ENCODE measurements at places on chromosomes 3 and 15.

DNA sequence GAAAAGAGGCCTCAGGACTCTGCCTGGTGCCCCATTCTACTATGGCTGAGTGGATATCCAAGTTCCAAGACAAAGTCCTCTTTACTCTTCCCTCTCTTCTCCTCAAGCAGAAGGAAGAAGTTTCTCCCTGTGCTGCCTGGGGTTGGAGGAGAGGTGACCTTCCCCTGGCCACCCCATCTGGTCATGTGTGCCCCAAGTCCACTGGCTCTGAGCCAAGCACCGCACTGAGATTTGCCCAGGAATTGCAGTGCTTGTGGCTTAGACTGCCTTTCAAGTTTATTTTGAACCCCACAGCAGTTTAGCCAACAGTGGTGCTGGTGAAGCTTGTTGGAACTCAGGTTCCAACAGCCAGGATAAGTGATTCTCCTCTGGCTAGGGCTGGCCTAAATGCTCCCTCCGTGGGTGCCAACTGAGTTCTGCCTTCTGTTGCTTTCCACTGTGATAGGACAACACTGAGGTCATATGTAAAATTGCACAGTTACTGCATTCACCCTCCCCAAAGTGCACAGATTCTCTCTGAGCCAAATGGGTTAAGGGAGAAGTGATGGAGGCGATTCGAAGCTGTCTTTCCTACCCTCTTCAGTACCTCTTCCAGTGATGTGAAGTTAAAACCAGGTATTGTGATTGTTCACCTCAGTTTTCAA, 69.9 kb downstream of the TMCO5A start:
- no peak for DNase-seq

- no peak for DNase-seq
Measured at GRCh38 chr3:119239206-119239820, 1.4 kb downstream of the B4GALT4 start.

DNA sequence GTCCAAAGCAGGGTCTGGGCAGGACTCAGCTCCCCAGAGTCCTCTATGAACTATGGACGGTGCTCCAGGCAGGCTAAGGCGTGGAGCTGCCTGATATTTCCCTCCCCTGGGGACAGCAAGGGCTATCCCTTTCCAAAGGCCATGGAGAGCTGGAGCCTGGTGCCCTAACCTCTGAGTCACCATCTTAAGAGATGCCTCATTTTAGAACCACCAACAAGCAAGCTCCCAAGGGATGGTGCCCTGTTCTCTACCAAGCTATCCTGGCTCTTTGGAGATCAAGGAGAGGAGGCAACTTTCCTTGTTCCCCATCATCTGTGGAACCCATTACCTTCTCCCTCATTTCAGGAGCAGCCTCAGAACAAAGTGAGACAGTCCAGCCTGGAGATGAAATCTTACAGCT, 15.7 kb downstream of the STARD5 start:
- no peak for DNase-seq

DNA sequence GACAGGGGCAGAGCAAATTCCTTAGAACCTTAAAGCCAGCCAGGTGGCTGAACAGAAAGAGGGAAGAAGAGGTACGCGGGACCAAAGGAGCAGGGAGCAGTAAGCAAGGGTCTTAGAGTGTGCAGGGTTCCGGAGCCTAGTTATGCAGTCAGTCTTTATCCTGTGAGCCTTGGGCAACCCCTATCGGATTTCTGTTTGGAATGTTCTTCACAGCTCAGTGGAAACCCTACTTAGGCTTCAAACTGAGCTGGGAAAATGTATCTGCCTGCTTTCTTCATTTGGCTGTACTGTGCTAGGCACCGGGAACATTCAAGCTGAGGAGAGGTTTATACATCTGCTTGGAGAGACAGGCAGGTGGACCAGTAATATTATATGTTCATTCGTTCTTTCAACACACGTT, 37.1 kb downstream of the PSMD6 start:
- DNase-seq: no peak

GRCh38 chr15:100097342-100098127, 244.2 kb downstream of the ADAMTS17 start:
- DNase-seq: peak; percentile 43

DNA sequence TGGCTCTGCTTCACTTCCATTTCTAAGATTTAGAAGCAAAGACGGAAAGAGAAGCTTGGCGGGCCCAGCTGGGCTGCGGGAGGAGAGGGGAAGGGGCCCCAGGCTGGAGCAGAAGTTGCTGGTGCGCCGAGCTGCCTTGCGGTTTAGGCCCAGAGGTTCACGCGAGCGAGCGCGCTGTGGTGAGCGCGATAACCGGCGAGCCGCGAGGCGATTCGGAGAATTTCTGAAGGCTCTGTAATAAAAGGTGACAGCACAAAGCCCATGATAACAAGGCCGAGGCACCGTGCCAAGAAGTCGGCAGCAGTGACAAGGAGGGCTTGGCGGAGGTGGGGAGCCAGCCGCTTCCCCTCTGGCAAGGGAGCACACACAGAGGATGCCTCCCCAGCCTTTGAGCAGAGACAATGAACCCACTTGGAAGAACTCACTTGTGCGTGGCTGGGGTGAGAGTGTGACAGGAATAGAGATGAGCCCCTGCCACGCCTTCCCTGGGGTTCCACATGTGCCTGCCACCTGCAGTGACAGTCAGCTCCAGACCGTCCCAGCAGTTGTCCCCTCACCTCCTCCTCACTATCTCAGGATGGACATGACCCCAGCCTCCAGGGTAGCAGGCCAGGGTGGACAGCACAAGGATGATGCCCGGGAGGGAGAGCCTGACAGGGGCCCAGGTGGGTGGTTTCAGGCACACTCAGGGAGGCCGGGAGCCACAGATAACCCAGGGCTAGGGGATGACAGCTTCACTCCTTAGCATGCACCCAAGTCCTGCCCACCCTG, 315.2 kb downstream of the UACA start:
- no peak for DNase-seq

DNA sequence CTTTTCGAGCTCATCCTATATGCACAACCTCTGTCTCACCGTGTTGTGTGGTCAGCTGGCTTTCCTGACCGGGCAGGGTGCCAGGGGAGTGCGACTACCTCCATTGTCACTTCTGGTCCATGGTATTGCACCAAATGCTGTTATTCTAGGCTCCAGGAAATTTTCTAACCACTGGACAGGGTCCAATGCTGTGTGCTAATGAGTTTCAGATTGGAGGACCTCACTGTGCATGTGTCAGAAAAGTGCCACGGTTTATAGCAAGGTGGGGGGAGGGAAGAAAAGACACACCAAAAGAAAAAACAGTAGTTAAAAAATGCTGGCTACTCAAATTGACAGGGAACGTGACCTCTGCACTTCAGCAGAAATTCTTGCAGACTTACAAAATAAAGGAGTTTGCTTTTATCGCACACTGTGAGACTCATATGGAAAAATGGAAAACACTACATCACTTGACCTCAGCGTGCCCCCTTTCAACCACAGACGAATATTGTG, 480.1 kb downstream of the FOXP1 start:
- DNase-seq: no peak

DNA sequence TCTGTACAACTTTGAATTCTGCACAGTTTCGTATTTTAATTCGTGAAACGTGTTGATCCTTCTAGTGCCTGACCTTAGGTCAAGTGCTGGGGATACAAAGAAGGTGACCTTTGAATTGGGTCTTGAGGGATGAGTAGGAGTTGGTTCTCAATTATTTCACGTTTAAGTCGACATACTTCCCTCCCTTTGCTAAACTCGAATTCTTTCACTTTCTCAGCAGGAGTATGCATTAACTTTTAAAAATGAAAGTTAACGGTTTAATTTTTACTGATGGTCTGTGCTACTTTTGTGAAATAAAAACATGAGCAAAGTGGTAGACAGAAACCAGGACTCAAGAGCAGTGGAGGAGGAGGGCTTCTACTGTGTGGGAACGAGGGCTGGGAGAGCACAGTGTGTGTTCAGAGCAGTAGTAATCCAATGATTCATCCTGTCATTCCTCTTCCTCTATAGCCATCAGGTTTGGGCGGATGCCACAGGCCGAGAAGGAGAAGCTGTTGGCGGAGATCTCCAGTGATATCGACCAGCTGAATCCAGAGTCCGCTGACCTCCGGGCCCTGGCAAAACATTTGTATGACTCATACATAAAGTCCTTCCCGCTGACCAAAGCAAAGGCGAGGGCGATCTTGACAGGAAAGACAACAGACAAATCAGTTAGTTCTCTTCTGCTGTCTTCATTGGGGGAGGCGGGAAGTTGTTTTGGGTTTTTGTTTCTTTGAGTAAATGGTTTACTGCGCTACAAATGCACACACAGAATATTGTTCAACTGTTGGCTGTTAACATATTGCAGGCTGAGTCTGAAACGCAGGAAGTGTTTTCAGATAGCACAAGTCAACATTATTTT, 78.6 kb upstream of the TSEN2 start:
- DNase-seq: no peak

- DNase-seq: no peak
Measured at GRCh38 chr15:69892351-69892750, 205.4 kb downstream of the TLE3 start.

DNA sequence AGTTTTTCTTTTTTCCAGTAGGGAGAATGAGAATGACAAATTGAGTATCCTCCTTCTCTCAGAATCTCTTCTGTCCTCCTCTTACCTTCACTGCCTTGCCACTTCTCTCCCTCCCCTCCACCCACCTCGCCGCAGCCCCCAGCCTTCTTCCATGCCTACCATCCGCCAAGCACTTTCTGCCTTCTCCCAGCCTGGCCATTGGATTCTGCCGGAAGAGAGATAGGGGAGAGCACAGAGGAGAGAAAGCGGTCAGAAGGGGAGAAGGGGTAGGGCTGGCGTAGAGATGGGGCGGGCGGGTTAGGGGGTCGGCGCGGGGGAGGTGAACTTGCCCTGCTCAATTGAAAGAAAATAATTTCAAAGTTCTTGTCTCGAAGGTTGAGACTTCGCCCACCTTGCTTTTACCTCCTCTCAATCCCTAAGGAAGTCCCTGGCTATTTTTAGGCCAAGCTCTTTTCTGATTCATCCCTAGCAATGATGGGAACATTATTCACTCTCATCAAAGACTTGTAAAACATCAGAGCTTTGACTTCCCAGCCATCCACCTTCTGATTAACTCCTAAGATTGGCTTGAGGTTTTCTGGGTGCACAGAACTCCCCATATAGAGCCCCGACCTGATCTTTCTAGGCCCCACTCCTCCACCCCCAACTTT, 811 bp downstream of the C3orf52 start:
- DNase-seq: no peak

DNA sequence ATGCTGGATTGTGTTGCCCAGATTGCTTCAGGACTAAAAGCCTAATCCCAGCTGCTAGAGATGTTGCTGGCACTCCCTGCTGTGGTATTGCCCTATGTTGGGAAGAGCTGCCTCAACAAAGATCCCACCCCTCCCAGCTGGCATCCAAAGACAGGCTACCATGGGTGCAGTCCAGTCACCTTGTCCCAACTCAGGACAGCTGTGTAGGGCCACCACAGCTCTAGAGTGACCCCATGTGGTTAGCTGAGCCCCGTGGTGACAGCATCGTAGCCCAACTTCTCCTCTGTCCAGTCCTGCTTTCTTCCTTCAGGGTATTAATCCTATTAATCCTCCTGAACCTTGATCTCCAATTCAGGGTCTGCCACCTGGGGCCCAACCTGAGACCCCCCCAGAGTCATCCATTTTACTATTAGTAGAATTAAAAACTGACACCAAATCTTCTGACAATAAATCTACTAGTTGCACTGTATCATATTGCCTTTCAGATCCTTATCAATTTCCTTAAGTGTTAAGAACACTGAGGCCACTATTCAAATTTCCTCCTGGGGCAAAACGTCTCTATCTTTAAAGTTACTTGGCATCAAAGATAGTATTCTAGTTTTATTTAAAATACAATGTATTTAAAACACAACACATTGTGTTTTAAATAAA, 83.5 kb downstream of the AQP9 start:
- DNase-seq: no peak

DNA sequence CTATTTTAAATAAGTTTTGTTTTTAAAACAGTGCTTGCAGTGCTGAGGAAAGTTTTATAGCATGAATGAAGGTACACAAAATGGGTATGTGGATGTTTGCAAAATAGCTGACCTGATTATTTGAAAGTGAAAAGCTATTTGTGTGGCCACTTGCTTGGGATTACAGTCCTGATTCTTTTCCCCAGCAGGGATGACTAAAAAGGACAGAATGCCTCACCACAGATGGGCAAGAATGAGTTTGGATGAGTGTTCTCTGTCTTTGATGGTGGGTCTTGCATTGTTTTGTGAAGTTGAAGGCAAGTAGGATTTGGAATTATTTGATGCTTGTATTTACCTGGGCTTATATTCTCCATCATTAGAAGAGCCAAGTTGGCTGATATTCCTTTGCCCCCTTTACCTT, 48.8 kb upstream of the MEIS2 start:
- no peak for DNase-seq

- DNase-seq: no peak
Measured at GRCh38 chr3:141796889-141797781, 33.9 kb downstream of the GRK7 start.

DNA sequence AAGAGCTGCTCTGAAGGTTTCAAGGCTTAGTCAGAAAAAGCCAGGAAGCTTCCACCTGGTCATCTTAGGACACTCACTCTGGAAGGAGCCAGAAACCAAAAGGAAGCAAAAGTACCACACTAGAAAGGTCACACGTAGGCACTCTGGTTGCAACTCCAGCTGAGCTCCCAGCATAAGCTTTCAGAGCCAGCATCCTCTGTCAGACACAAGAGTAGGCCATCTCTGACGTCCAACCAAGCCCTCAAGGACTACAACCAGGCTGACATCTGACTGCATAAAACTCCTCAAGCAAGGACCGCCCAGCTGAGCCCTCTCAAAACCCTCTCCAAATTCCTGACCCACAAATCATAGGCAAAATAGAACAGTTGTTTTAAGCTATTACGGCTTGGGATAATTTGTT, 12.8 kb downstream of the SH3BP5 start:
- no peak for DNase-seq
